ENCODE measurements at places on chromosomes 1 and 21.

DNA sequence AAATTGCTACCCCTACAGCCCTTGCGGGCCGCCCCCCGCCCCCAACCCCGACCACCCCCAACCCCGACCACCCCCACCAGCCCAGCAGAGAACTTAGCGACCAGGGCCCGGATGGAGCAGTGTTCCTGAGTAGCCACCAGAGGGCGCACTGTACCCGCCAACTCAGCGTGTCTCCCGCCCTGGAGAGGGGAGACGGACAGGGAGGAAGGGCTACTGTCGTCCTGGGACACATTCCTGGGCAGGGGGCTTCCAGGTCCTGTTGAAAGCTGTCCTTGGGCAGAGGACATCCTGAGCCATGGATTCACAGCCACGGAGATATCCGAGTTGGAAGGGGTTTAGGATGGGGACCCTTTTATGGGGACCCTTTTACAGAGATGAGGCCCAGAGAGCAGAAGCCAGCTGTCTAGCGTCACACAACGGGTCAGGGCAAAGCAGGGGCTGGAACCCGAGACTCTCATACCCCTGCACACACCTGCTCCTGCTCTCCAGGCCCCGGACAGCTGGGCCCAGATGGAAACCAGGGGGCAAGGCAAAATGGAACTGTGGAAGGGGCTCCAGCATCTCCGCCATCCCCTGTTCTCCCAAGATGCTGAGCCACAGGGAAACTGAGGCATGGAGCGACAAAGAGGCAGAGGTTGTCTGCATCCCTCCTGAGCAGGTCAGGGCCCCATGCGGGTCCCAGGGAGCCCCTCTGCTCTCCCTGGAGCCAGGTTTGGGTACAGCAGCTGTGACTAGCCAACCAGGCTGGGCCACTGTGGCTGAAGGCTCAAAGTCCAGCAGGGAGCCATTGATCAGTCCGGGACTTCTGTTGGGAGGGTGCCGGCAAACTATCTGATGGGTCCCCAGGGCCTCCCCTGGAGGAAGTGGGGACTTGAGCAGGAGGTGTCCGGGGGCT is 25.0 kb upstream of the LAPTM5 start:
- peak; percentile 52 for DNase-seq

DNA sequence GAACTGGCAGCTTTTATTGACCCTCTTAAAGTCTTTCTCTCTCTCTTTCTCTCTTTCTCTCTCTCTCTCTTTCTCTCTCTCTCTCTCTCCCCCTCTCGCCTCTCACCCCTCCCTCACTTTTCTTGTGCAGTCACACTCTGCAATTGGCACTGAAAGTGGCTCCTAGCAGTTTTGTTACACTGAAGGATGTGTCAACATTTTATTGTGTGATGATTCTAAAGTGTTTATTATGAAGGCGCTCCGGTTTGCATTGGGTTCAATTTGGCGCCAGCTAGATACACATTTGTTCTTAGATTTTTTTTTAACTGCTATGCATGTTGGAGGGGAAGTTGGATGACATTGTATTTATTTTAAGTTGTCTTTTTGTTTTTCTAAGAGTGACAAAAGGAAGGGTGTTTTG is 64.0 kb upstream of the CHRM3 start:
- DNase-seq, result no peak

- no peak for DNase-seq
Measured at GRCh38 chr1:57553666-57554065, 129.8 kb upstream of the DAB1 start.

- DNase-seq, result no peak
Measured at GRCh38 chr1:228039006-228039903, 32.5 kb downstream of the WNT3A start.

- DNase-seq, result no peak
Measured at GRCh38 chr1:220894025-220894923, 15.0 kb downstream of the HLX start.

GRCh38 chr1:214708321-214708955 is 105.4 kb downstream of the CENPF start:
- peak; percentile 23 for DNase-seq

- peak; percentile 54 for DNase-seq
Measured at GRCh38 chr1:43274125-43274803, 4.5 kb downstream of the TMEM125 start.

DNA sequence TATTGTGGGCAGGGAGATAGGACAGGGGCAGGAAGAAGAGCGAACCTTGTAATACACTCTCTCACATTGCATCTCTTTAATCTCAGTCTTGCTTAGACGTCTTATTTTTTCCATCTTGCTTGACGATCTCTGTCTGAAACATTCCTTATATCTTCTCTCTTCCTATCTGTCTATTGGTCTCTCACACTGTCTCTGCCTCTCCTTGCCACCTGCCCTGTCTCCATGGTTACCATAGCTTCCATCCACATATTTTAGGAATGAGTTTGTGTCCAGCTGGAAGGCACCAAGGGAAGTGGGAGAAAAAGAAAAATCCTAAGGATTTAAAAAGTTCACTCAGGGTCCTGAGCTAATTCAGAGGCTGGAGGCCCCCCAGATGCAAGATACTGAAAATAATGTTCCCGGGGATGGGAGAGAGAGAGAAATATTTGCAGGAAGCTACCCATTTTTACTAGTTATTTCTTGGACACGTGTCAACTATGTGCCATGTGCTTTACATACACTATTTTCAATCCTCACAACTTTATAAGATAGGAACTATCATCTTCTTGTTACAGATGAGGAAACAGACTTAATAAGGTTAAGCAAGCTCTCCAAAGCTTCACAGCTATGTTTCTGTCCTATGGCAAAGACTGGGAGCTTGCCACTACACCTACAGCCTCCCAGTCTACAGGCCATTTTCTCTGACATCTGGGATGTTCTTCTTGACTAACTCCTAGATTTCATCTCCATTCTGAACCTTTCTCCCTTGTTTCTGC is 933 bp downstream of the ANKRD34A start:
- peak; percentile 87 for DNase-seq

DNA sequence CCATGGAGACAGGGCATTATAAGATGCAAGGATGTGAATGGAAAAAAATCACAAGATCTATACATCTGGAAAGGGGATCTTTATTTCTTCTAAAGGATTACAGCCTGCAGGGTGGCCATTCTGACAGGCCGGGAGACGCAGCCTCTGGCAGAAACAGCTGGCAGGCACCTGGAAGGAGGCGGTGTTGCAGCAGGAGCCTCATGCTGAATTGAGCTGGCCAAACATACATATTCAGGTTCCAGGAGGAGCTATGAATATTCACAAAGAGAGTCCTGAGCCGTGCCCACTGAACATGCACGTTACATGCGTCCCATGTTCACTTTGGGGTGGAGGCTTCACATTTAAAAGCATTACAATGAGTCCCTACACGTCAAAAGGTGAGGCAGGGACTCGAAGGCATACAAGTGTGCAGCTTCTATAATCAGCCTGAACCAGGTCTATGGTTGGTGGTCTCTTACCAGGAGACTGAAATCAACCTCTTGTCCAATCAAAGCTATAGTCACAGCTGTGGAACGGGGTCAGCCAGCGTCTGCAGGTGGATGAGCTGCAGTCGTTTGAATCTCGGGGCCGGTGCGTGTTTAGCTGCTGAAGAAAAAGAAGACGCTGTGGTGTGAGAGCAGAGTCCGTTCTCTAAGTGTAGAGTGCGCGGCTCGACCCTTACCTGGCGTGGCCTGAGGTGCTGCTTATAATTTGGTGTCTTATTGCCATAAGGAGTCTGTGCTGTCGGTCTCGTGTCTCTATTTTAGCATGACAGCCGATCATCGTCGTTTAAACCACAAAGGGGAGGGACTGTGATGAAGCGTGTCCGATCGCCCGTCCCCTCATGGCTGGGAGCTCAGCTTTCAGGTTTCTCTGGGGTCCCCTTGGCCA is 183.0 kb downstream of the ETS2 start:
- no peak for DNase-seq

- DNase-seq, result peak; percentile 17
Measured at GRCh38 chr1:150365941-150366340, 2.0 kb downstream of the RPRD2 start.

GRCh38 chr1:233815865-233816264 is 88.6 kb upstream of the SLC35F3 start:
- DNase-seq, result no peak

DNA sequence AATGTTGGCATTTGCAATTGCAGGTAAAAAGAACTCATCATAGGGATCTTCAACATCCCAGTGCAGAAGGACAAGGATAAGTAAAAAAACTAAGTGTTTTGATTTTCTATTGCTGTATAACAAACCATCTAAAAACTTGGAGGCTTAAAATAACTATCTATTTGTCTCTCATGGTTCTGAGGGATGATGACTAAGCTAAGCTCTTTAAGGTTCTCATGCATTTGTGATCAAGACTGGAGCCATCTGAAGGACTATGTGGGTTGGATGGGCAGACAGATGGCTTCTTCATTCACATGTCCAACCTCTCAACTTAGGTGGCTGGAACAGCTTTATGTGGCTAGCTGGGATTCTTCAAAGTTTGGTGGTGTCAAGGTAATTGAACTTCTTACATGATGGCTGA is 51.5 kb downstream of the RPL5 start:
- DNase-seq, result no peak

DNA sequence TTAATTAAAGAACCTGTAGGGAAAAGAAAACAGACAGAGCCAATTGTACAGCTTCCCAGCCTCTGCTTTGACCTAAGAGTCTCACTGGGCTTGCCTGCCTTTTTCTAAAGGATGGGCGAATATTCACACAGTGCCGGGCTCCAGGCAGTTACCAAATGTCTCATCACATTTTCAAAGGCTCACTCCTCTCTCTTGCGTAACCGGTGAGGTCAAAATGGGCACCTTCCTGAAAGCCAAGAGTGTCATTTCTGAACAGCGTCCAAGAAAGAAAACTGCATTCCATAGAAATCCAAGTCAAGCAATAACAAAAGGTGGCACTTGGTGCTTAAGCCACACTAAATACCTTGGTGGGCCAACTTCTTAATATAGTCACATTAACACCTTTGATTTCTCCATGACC is 710 bp upstream of the PALMD start:
- peak; percentile 48 for DNase-seq

- DNase-seq, result no peak
Measured at GRCh38 chr1:167270349-167271092, 49.8 kb downstream of the POU2F1 start.

GRCh38 chr1:98559291-98559690 is 102.2 kb upstream of the SNX7 start:
- DNase-seq, result no peak

GRCh38 chr1:148362626-148363438 is 120.3 kb downstream of the PPIAL4G start:
- DNase-seq, result peak; percentile 28

GRCh38 chr1:112956544-112957132 is 642 bp upstream of the SLC16A1 start:
- no peak for DNase-seq

DNA sequence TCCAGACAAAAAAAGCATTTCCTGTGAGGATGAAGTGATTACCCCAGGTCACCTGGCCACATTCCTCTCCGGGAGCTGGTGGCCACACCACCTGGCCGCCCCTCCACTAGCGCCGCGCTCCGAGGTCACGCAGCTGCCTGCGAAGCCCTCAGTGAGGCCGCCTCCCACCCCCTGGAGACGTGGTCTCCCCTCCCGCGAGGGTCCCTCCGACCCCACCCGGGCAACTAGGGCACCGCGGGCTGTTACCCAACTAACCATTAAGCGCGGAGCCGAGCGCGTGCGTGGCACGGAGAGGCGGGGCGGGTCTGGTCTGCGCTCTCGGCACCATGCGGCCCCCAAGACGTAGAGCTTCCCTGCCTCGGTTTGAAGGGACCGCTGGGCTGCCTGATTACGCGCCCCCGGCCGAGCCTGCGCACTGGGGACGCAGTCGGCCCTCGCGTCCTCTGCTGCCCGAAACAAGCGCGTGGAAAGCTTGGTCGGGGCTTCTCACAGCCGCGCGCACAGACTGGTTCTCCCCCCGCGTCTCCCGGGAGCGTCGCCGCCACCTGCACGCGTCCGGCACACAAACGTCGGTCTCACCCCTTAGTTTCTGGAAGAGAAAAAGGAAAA is 106.5 kb downstream of the SLC16A1 start:
- DNase-seq, result peak; percentile 27

DNA sequence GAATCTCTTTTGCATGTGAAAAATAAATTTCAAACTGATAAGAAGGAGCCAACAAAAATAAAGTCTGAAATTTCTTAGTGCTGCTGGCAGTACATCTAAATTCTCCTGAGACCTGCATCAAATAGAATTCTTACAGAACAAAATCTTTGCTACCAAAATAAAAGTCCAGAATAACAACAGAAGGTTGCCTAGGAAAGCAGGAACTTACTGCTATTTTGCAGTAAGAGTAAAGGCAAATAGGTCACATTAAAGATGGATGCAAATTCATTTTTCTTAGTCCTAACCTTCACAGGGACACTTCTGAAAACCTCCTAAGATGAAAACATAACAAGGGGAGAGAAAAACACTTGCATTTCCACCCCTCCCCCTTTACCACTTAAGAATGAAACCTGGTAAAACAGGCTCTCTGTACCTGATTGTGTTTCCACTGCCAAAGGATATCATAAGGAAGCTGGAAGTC is 59.0 kb downstream of the RUSC1 start:
- peak; percentile 75 for DNase-seq

- no peak for DNase-seq
Measured at GRCh38 chr1:247056071-247056470, 22.5 kb downstream of the ZNF670 start.

GRCh38 chr1:42420911-42421585 is 34.8 kb downstream of the ZMYND12 start:
- peak; percentile 99 for DNase-seq

DNA sequence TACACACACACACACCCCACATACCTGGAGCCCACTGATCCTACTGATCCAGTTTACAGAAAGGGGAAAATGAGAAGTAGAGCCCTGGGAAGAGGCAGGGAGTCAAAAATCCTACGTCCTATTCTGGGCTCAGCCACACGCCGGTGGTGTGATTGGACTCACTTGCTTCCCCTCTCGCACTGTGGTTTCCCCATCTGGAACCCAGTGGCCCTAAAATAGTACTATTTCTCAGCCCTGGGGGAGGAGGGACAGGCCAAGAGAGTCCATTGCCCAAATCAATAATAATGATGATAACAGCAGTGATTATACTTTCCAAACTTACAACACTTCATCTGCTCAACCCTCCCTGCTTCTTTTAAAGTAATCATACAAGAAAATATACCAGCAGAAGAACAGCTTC is 2.9 kb upstream of the PIGR start:
- no peak for DNase-seq
